ENCODE measurements at places on chromosomes 4 and X.

GRCh38 chr4:168483811-168484210 is 3.5 kb upstream of the DDX60L start:
- no peak for DNase-seq

DNA sequence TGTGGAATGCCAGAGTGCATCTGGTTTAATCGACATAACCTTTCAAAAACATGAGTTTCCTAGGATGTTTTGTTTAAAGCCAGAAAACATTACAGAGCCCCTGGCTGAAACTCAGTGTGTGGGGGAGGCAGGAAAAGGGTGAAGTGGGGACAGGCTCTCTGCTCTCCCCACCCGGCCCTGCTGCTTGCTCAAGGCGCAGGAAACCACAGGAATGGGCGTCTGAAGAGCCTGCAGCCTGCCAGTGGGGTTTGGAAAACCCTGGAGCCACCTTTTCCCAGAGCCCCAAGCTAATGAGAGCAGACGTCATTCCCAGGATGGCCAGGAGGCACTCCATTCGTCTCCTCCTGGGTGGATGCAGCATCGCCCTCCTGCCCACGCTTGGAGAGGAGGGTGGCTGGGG is 240.6 kb downstream of the AFAP1 start:
- DNase-seq, result no peak

DNA sequence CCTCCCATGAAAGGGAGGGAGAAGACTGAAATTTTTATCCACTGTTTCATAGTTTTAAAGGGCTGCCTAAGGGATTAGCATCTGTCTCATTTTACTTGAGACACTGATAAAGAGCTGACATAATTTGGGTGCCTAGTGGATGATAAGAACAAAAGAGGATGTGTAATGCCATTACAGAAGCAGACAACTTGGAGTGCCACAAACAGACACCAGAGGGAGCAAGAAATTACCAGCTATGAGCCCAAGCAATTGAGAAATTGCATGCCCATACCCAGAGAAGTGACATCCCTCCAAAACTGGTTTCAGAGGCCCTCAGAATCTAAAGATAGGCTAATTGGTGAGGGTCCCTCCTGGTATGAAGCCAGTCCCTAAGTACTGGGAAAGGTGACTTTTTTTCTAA is 38.5 kb upstream of the POU3F4 start:
- DNase-seq, result no peak

DNA sequence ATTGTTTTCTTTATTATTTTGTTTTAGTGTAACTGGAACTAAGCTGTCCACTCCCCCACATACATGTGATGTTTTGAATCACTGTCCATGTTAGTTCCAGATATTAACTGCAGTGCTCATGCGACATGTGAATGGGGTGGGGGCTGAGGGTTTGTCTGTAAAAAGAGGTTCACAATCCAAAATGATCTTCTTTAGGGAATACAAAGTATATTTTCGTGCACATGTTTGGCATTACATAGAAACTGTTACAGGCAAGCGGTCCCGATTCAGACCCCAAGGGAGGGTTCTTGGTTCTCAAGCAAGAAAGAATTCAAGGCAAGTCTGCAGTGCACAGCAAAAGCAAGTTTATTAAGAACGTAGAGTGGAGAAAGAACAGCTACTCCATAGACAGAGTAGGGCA is 296.5 kb upstream of the CLNK start:
- DNase-seq, result no peak

GRCh38 chr4:74397748-74398426 is 32.9 kb downstream of the EREG start:
- no peak for DNase-seq

GRCh38 chrX:124497386-124497785 is 151.0 kb downstream of the SH2D1A start:
- no peak for DNase-seq

GRCh38 chr4:173259310-173259709 is 74.8 kb downstream of the HMGB2 start:
- DNase-seq, result no peak
